ENCODE measurements at places on chromosomes 2 and 18.

DNA sequence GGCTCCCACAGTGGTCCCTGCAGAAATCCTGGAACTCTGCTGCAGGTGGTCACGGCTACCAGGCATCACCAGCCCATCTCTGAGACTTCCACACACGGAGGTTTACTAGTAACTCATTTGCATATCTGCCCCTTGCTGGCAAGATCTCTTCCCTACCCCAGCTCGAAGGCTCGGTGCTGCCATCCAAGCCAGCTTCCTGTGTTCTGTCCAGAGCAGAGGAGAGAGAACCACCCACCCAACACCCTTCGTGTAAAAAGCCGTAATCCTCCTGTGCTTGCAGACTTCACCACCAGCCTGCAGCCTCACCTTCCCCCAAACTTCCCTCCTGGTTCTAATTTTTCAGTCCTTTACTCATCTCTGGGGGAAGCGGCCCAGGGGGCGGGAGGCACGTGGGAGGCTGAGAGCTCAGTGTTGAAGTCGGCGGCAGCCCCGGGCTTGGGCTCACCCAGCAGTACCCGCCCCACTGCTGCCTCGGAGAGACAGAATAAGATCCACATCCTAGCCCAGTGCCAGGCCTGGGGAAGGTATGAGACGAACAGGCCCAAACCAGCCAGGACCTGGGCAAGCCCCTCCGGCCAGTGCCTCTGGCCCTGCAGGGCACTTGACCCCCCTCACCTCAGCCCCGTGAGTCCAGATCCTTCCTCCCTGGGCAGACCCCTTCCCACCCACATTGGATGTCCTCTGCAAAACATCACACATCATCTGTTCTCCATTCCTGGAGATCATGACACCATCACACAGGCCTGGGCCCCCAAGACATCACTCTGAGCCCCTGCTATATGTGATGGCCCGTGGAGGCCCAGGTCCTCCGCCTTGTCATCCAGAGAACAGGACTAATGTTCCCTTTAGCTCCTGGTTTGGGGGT is 145.8 kb upstream of the ID2 start:
- no peaks in the 10 kb centered on the region for H3K36me3 ChIP-seq
- H3K4me1 ChIP-seq = peaks cover 8% of the 10 kb centered on the region
- H3K27ac ChIP-seq = no peak overlapping the region
- no peak overlapping the region for H3K4me3 ChIP-seq
- DNase-seq = no peak
- no peaks in the 10 kb centered on the region for H3K27me3 ChIP-seq

DNA sequence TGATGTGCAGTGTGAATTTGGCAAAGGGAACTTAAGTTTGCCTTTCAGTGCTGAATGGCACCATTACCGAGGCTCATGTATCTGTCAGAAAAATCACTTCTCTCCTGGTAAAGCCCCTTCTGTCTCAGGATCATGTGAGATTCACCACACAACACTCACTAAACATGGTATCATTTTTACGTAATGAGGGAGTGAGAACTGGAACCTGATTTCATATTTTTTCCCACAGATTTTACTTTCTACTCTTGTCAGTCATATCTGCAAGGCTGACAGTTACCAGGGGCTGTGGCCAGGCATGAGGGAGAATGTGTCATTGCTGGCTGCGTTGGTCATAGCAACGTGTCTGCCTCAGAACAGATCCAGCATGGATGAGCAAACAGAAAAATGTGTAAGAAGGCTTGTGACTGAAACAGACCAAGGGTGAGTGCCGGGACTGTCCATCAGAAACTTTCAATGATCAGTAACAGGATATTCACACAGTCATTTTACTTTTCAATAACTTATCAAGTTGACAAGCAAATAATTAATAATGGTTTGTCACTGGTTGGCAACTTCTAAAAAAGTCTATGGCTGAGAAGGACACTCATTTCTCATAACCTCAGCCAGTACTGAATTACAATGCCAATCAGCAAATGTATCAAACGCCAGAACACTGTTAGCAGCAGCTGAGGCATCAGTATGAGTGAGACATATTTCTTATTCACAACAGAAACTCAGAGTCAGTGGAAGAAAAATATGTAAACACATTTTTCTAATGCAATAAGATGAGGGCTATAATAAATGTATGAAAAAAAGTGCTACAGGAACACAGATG is 100.5 kb downstream of the CDC42EP3 start:
- H3K4me3 ChIP-seq = no peak overlapping the region
- DNase-seq = peak; percentile 46
- H3K27ac ChIP-seq = no peak overlapping the region
- H3K4me1 ChIP-seq = peaks cover 9% of the 10 kb centered on the region
- H3K27me3 ChIP-seq = no peaks in the 10 kb centered on the region

DNA sequence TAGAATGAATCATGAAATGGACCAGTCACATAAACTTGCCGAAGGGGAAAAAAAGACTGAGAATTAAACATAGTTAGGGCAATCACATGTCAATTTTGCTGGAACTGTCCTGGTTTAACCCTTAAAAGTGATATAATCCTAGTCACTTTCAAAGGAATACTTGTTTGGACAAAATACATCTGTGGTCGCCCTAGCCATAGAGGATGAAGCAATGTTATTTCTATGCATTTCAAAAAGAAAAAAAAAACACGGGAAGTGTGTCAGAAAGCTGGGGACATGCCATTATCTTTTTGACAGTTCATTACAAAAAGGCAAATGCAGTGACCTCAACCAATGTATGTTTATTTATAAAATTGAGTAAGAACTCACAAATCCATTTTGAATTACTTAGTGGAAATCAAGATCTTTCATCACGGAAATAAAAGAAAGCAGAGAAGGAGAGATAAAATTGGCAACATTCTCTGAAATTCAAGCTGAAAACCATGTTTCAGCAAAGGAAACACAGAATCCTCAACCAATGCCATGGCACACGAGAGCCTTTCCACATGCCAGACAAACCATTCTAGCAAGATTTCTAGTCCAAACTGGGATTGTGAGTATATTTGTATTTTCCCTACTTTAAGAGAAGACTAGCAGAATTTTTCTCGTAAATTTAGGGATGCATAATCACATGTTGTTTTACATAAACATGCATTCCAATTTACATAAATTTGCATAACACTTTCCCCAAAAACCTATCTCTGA is 854.3 kb upstream of the ACVR2A start:
- DNase-seq = no peak
- H3K36me3 ChIP-seq = no peaks in the 10 kb centered on the region
- no peak overlapping the region for H3K27ac ChIP-seq
- H3K27me3 ChIP-seq = no peaks in the 10 kb centered on the region

DNA sequence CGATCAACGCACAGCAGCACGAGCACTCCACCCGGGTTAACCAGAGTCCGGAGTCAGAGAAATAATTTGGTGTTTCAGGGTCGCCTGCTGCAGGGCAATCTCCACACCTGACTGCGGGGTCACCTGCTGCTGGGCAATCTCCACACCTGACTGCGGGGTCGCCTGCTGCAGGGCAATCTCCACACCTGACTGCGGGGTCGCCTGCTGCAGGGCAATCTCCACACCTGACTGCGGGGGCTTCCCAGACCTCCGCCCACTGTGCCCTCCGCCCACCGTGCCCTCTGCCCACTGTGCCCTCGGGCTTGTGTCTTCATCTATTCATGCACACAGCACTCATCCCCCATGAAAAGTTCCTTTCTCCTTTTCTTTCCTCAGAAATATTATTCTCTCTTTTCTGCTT is 500.2 kb upstream of the SALL3 start:
- H3K27ac ChIP-seq = no peak overlapping the region
- H3K4me3 ChIP-seq = no peak overlapping the region
- no peaks in the 10 kb centered on the region for H3K4me1 ChIP-seq
- H3K36me3 ChIP-seq = no peaks in the 10 kb centered on the region
- DNase-seq = no peak

GRCh38 chr2:122531290-122532071 is 776.0 kb downstream of the TSN start:
- no peaks in the 10 kb centered on the region for H3K36me3 ChIP-seq
- no peak overlapping the region for H3K4me3 ChIP-seq
- H3K27ac ChIP-seq = no peak overlapping the region
- no peaks in the 10 kb centered on the region for H3K27me3 ChIP-seq
- DNase-seq = no peak
- no peaks in the 10 kb centered on the region for H3K4me1 ChIP-seq

- no peak overlapping the region for H3K4me3 ChIP-seq
- no peak overlapping the region for H3K27ac ChIP-seq
- DNase-seq = no peak
- H3K4me1 ChIP-seq = no peaks in the 10 kb centered on the region
Observed at GRCh38 chr2:95059656-95060370, 34.3 kb downstream of the MAL start.

- no peak for DNase-seq
- H3K27ac ChIP-seq = peak overlapping the region; percentile 28
- no peak overlapping the region for H3K4me3 ChIP-seq
- no peaks in the 10 kb centered on the region for H3K27me3 ChIP-seq
- H3K36me3 ChIP-seq = peaks cover 74% of the 10 kb centered on the region
- no peaks in the 10 kb centered on the region for H3K4me1 ChIP-seq
Observed at GRCh38 chr18:3163968-3164367, 55.8 kb downstream of the MYOM1 start.

DNA sequence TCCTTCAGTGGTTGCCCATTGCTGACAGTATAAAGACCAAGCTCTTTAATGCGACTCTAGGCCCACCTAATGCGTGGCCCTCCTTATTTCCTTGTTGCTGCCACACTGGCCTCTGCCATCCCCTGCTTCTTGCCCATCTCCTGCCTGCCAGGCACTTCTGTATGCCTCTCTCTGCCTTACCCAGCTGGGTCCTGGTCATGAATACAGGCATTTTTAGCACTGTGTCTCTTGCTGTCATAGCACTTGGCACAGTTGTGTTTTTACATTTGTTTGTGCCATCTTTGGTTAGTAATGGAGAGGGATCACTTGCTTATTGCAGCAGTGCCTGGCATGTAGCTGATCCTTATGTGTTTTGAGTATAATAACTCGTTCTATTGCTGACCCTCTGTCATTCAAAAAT is 38.7 kb downstream of the MAP4K4 start:
- no peaks in the 10 kb centered on the region for H3K36me3 ChIP-seq
- H3K4me1 ChIP-seq = peaks cover 79% of the 10 kb centered on the region
- peak; percentile 17 for DNase-seq

DNA sequence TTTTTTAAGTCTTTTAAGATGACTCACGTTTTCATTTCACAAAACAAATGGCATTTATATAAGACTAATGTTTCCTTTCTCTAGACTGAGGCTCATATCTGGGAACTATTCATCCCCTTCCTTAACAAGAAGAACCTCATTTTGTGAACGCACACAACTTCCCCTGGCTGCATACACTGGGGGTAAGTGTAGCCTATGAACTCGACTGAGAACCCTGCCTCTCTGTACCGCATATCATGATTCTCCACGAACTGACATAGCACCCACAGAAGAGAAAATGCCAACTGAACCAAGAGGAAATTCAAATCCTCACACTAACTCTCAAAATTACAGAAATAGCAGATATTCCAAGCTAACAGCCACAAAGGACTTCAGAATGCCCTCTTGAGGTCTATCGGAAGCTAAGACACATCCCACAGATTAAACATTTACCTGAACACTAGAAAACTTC is 236.7 kb downstream of the TCF4 start:
- no peak overlapping the region for H3K27ac ChIP-seq
- peaks cover 26% of the 10 kb centered on the region for H3K4me1 ChIP-seq
- H3K27me3 ChIP-seq = no peaks in the 10 kb centered on the region
- H3K4me3 ChIP-seq = no peak overlapping the region
- DNase-seq = no peak

DNA sequence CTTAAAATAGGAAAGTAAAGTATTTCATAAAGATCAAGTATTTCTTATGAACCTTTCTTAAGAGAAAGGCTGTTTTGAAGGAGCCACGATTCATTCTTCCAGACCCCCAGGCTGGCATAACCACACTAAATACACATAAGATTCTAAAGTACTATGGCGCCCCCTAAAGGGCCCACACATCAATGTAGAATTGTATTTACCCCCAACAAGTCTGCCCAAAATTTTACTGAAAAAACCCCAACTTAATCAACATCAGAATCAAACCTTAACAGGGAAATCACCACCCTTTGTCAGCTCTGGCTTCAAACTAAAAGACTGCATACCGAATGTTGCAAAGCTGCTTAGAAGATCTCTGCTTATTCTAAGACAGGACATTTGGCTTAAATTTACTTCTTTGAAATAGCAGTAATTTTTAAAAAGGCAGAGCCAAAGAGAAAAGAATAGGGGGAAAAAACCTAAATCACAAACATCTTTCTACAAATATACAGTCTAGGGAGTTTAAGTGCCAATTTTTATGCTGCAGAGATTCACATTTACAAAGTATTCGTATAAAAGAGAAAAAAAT is 20.4 kb upstream of the BCL2 start:
- no peak overlapping the region for H3K27ac ChIP-seq
- peaks cover 69% of the 10 kb centered on the region for H3K36me3 ChIP-seq
- no peaks in the 10 kb centered on the region for H3K27me3 ChIP-seq
- DNase-seq = no peak

DNA sequence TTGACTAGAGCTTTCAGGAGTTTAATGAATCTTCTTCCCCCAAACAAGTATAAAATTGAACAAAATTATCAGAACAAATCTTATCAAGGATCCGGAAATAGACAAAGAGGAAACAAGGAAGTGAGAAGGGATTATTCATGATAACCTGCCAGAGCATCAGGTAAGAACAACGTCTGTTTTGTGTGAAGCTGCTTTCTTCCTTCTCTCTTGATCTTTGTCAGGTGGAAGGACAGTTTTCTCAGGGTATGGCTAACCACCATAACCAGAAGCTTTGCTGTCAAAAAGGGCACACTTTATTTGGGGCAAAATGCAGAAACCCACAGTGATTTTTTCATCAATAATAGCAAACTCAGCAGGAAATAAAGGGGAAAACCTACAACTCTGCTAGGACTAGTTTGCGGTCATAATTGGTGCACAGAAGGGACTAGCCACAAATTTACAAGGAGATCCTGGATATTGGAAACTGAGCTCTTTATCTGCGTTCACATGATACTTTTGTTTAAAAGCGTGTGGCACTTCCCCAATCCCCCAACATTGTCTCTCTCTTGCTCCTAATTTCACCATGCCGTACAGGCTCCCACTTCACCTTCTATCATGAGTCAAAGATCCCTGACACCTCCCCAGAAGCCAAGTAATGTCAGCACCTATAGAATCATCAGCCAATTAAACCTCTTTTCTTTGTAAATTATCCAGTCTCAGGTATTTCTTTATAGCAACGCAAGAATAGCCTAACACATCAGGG is 124.2 kb downstream of the FSIP2 start:
- no peak overlapping the region for H3K4me3 ChIP-seq
- H3K27ac ChIP-seq = no peak overlapping the region
- H3K36me3 ChIP-seq = no peaks in the 10 kb centered on the region
- no peaks in the 10 kb centered on the region for H3K27me3 ChIP-seq
- no peaks in the 10 kb centered on the region for H3K4me1 ChIP-seq

Measured in gastrocnemius medialis (tissue), 4 donors.